ENCODE measurements at places on chromosomes 11 and 22. TPM values are rescaled to one million over a fixed set of nuclear protein-coding genes. Genes with fewer than 3 reads are reported as not detected.

DNA sequence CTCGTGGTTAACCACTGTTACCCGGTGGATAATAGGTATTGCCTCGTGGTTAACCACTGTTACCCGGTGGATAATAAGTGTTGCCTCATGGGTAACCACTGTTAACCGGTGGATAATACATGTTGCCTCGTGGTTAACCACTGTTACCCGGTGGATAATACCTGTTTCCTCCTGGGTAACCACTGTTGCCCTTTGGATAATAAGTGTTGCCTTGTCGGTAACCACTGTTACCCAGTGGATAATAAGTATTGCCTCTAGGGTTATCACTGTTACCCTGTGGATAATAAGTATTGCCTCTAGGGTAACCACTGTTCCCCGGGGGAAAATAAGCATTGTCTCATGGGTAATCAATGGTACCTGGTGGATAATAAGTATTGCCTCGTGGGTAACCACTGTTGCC is 15.0 kb upstream of the NXPE4 start:
- no peak for DNase-seq
- no peak overlapping the region for H3K27ac ChIP-seq
- H3K4me1 ChIP-seq = no peaks in the 10 kb centered on the region
- no peaks in the 10 kb centered on the region for H3K36me3 ChIP-seq

GRCh38 chr11:107598225-107599139 is 7.5 kb downstream of the ELMOD1 start:
- no peaks in the 10 kb centered on the region for H3K4me1 ChIP-seq
- no peak overlapping the region for H3K27ac ChIP-seq
- no peaks in the 10 kb centered on the region for H3K36me3 ChIP-seq
- DNase-seq = no peak

GRCh38 chr11:34360046-34360445 is 2.2 kb upstream of the ABTB2 start:
- H3K27ac ChIP-seq = no peak overlapping the region
- no peak for DNase-seq
- peaks cover 25% of the 10 kb centered on the region for H3K27me3 ChIP-seq
- H3K4me3 ChIP-seq = no peak overlapping the region
- H3K36me3 ChIP-seq = no peaks in the 10 kb centered on the region

MUC15 gene
- not detected for total RNA-seq

- no peaks in the 10 kb centered on the region for H3K36me3 ChIP-seq
- no peak overlapping the region for H3K4me3 ChIP-seq
- no peaks in the 10 kb centered on the region for H3K27me3 ChIP-seq
These were observed 188.6 kb upstream of the MTMR2 start for GRCh38 chr11:96112192-96113128.

- DNase-seq = no peak
- no peak overlapping the region for H3K4me3 ChIP-seq
- H3K36me3 ChIP-seq = no peaks in the 10 kb centered on the region
- H3K4me1 ChIP-seq = peaks cover 2% of the 10 kb centered on the region
- no peak overlapping the region for H3K27ac ChIP-seq
These were observed 3.1 kb downstream of the IL2RB start for GRCh38 chr22:37146507-37147180.

ACRV1 gene
- total RNA-seq = not detected

SAA1 gene
- total RNA-seq = not detected

DNA sequence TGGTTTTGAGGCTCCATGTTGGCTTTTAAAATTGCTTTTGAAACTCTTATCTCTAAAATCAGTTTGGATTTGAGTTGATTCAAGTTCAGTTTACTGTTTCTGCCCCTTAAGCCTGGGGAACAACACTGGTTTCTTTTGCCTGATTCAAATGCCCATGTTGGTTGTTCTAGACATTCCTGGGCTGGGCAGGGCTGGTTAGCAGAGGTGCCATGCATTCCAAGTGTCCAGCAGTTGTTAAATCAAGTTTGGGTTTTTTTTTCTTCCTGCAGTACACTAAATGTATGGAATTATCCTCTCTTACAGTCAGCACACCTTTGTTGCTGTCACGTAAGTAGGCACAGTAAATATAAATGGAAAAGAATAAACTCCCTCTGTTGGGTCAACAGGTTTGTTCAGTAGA is 67.2 kb upstream of the MTMR2 start:
- H3K4me1 ChIP-seq = peaks cover 13% of the 10 kb centered on the region
- H3K36me3 ChIP-seq = peaks cover 4% of the 10 kb centered on the region
- H3K4me3 ChIP-seq = no peak overlapping the region
- DNase-seq = no peak

- H3K27me3 ChIP-seq = no peaks in the 10 kb centered on the region
- no peaks in the 10 kb centered on the region for H3K36me3 ChIP-seq
- DNase-seq = peak; percentile 65
- no peak overlapping the region for H3K4me3 ChIP-seq
- H3K27ac ChIP-seq = no peak overlapping the region
These were observed 2.4 kb upstream of the DENND6B start for GRCh38 chr22:50329236-50329635.

DNA sequence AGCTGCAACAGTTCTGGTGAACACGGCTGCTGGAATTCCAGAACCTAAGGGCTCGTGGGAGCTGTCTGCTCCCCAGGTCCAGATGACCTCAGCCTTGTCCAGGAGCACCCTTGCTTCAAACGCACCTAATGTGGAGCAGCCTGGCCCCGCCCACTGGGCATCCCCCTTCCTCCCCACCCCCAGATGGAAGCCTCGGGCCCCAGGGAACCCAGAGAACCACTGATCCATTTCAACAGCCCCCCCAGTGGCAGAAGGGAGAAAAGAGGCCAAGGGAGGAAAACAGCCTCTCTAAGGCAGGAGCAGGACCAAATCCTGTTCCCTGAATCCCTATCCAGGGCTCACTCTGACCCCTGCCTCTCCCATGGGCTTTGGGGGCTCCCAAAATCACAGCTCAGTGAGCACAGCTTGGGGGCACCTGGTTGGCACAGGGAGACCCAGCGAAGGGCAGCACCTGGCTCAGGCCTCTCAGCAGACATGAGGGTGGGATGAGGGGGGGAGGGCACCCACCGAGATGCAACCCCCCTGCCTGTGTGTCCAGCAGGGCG is 1.2 kb downstream of the CYTH4 start:
- H3K4me1 ChIP-seq = no peaks in the 10 kb centered on the region
- peaks cover 16% of the 10 kb centered on the region for H3K27me3 ChIP-seq
- H3K4me3 ChIP-seq = no peak overlapping the region
- H3K27ac ChIP-seq = no peak overlapping the region
- no peak for DNase-seq

HEPHL1 gene
- under 0.01 TPM for total RNA-seq

PANX2 gene
- total RNA-seq = under 0.01 TPM

DNA sequence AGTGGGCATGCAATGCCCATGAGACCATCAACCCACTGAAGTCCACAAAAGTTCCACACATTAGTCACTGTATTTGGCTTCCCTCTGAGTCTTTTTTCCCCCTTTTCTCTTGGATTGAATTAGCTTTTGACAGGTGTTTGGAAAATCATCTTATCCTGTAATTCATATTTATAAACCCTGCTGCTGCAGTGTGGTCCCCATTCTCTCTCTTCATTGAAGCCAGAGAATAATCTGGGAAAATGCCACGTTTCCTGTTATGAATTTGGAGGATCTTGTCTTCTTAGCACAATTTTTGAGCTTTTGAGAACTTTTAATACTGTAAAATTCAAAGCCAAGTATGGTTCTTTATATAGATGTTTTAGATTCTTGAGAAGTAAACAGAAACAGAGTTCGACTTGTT is 84.8 kb downstream of the UVRAG start:
- H3K4me3 ChIP-seq = no peak overlapping the region
- no peak overlapping the region for H3K27ac ChIP-seq
- DNase-seq = no peak
- no peaks in the 10 kb centered on the region for H3K4me1 ChIP-seq
- no peaks in the 10 kb centered on the region for H3K27me3 ChIP-seq

GRCh38 chr22:31178859-31179258 is 18.9 kb downstream of the RNF185 start:
- H3K27ac ChIP-seq = no peak overlapping the region
- peaks cover 4% of the 10 kb centered on the region for H3K36me3 ChIP-seq
- peaks cover 23% of the 10 kb centered on the region for H3K4me1 ChIP-seq
- DNase-seq = no peak
- H3K4me3 ChIP-seq = no peak overlapping the region

GRCh38 chr11:60871378-60872061 is 4.2 kb downstream of the ZP1 start:
- no peaks in the 10 kb centered on the region for H3K27me3 ChIP-seq
- DNase-seq = peak; percentile 42
- no peak overlapping the region for H3K4me3 ChIP-seq
- H3K27ac ChIP-seq = peak overlapping the region; percentile 18
- H3K36me3 ChIP-seq = no peaks in the 10 kb centered on the region

GRCh38 chr22:44537467-44537866 is 39.4 kb upstream of the RTL6 start:
- DNase-seq = no peak
- no peak overlapping the region for H3K27ac ChIP-seq
- H3K4me3 ChIP-seq = no peak overlapping the region
- no peaks in the 10 kb centered on the region for H3K27me3 ChIP-seq
- H3K4me1 ChIP-seq = peaks cover 1% of the 10 kb centered on the region
- no peaks in the 10 kb centered on the region for H3K36me3 ChIP-seq

DNA sequence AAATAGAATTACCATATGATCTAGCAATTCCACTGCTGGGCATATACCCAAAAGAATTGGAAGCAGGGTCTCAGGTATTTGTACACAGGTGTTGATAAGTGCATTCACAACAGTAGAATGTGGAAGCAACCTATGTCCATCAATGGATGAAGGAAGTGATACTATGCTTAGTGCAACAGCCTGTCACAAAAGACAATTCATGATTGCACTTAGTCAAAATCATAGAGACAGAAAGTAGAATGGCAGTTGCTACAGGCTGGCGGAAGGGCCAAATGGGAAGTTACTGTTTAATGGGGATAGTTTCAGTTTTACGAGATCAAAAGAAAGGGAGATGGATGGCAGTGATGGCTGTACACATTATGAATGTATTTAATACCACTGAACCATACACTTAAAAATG is 42.0 kb downstream of the SGSM3 start:
- no peak overlapping the region for H3K4me3 ChIP-seq
- no peak for DNase-seq
- peaks cover 8% of the 10 kb centered on the region for H3K4me1 ChIP-seq
- no peaks in the 10 kb centered on the region for H3K27me3 ChIP-seq
- H3K36me3 ChIP-seq = peaks cover 62% of the 10 kb centered on the region
- no peak overlapping the region for H3K27ac ChIP-seq

- H3K4me1 ChIP-seq = no peaks in the 10 kb centered on the region
- no peaks in the 10 kb centered on the region for H3K36me3 ChIP-seq
- no peak overlapping the region for H3K4me3 ChIP-seq
- DNase-seq = no peak
These were observed 38.4 kb upstream of the TP53I11 start for GRCh38 chr11:44988981-44989635.

GRCh38 chr11:420054-420910 is 5.5 kb upstream of the SIGIRR start:
- H3K36me3 ChIP-seq = no peaks in the 10 kb centered on the region
- no peak for DNase-seq
- H3K4me3 ChIP-seq = no peak overlapping the region

GRCh38 chr11:126857860-126858808 is 142.4 kb downstream of the KIRREL3 start:
- no peak overlapping the region for H3K27ac ChIP-seq
- H3K4me3 ChIP-seq = no peak overlapping the region
- DNase-seq = peak; percentile 74
- no peaks in the 10 kb centered on the region for H3K27me3 ChIP-seq
- H3K36me3 ChIP-seq = no peaks in the 10 kb centered on the region
- no peaks in the 10 kb centered on the region for H3K4me1 ChIP-seq

NELL1 gene
- total RNA-seq = not detected

TRPT1 gene
- total RNA-seq = 81.9 TPM

LRRN4CL gene
- 0.36 TPM for total RNA-seq

DNA sequence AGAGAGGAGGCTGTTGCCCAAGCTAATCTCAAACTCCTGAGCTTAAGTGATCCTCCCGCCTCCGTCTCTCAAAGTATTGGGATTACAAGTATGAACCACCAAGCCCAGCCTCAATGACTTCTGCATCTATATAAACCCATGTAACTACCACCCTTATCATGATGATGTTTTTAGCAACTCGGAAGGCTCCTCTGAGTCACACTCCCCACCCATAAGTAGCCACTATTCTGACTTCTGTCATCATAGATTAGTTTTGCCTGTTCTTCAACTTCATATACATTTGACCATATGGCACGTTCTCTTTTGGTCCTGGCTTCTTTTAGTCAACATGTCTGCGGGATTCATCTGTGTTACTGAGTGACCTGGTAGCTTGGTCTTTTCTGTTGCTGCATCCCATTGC is 6.4 kb upstream of the FOSL1 start:
- no peak for DNase-seq
- H3K4me1 ChIP-seq = peaks cover 24% of the 10 kb centered on the region
- H3K27ac ChIP-seq = no peak overlapping the region
- H3K27me3 ChIP-seq = no peaks in the 10 kb centered on the region
- H3K4me3 ChIP-seq = no peak overlapping the region

- peak overlapping the region; percentile 90 for H3K27ac ChIP-seq
- peaks cover 6% of the 10 kb centered on the region for H3K4me1 ChIP-seq
- no peaks in the 10 kb centered on the region for H3K36me3 ChIP-seq
These were observed 173.7 kb downstream of the KIF18A start for GRCh38 chr11:27933992-27934829.

DNA sequence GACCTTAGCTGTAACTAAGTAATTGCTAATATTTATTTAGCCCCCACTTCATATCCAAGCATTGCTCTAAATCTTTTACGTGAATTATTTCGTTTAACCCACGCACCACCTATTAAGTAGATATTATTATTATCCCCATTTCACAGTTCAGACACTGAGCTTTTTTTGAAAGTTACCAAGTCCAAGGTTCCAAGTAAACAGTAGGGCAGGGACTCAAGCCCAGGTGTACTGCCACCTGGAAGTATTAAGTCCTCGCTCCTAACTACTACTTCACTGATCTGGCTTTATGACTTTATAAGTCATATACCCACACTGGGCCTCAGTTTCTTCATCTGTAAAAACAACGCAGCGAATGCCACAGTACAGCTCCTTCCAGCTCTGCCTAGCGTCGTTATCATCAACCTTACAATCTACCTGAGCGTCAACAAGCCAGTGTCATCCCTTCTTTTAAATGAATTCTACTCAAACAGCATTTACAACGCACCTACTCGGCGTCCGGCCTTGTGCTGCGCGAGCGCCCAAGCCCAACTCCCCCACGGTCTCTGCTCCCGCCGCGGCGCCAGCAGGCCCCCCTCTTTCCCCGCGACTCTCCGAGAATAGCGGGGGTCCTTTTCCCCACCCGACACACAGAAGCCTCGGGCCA is 624 bp downstream of the TMEM41B start:
- H3K4me1 ChIP-seq = peaks cover 4% of the 10 kb centered on the region
- peak overlapping the region; percentile 67 for H3K27ac ChIP-seq
- no peaks in the 10 kb centered on the region for H3K36me3 ChIP-seq
- H3K27me3 ChIP-seq = no peaks in the 10 kb centered on the region
